ENCODE measurements at places on chromosomes 1 and 21. TPM values are rescaled to one million over a fixed set of nuclear protein-coding genes. Genes with fewer than 3 reads are reported as not detected.

- no peak for DNase-seq
These were observed 1.5 kb downstream of the CSDE1 start for GRCh38 chr1:114756009-114756892.

DNA sequence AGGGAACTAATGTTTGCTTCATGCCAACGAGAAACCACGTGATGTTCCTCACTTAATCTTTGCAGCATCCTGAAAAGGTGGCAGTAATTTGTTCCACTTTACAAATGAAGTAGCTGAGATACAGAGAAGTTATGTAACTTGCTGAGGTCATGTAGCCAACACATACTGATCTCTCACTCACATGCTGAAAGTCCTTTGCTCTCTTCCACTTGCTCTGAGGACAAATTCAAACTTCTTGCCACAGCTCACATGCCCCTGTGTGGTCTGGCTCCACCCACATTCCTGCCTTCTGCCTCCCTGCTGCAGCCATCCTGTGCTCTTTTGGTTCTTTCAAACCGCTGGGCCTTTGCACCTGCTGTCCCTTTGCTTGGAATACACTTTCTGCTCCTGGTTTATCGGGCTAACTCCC lies 55.4 kb downstream of the TMCO4 start:
- DNase-seq: no peak

- DNase-seq: no peak
These were observed 16.3 kb downstream of the CHIT1 start for GRCh38 chr1:203213126-203213525.

DNA sequence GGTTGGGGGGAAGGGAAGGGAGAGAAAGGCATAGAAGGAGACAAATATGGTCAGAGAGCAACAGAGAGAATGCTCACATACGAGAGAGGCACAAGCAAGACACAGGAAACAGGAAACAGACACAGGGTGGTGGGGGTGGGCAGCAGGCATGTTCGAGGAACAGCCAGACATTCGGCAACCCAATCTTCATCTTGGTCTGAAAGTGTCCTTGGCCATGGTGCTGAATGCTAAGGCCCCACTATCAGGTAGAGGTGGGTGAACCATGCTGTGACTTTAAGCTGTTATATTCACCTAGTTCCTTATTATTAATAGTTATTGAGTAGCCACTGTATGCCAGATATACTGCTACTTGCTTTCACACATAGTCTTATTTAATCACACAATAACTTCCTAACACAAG lies 109.2 kb downstream of the DDX20 start:
- no peak for DNase-seq

DNA sequence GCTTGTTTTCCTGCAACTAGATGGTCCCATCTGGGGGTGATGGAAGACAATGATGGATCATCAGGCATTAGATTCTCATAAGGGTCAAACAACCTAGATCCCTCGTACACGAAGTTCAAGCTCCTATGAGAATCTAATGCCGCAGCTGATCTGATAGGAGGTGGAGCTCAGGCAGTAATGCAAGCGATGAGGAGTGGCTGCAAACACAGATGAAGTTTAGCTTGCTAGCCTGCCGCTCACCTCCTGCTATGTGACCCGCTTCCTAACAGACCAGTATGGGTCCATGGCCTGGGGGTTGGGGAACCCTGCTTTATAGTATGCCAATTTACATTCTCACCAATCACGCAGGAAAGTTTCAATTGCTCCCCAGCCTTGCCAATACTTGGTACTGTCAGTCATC lies 37.5 kb downstream of the TLR5 start:
- DNase-seq: no peak

DNA sequence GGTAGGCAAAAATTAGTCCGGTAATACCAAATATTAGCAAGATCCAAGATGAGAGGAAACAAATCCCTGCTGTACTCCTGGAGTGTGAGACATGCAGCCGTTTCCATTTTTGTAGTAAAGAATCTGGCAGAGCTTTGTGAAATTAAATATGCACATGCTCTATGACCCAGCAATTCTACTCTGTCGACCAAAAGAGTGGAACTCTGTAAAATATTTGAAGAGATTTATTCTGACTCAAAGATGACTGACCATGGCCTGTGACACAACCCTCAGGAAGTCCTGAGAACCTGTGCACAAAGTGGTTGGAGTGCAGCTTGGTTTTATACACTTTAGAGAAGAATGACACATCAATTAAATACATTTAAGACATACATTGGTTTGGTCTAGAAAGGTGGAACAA lies 16.2 kb downstream of the HAX1 start:
- DNase-seq: no peak

DNA sequence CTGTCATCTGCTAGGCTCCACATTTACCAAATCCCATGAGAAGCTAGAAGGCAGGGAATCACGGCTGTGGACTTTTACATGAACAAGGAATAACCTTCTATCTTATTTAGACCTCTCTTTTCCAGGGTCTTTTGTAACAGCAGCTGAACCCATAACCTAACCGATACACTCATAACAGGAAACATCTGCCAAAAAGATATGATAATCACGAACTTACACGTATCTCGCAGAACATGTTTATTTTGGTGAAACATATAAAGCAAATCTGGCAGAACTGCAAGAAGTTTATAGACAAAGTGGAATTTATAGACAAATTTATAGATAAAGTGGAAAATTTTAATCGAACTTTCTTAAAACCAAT lies 20.4 kb downstream of the TINAGL1 start:
- DNase-seq: no peak

DNA sequence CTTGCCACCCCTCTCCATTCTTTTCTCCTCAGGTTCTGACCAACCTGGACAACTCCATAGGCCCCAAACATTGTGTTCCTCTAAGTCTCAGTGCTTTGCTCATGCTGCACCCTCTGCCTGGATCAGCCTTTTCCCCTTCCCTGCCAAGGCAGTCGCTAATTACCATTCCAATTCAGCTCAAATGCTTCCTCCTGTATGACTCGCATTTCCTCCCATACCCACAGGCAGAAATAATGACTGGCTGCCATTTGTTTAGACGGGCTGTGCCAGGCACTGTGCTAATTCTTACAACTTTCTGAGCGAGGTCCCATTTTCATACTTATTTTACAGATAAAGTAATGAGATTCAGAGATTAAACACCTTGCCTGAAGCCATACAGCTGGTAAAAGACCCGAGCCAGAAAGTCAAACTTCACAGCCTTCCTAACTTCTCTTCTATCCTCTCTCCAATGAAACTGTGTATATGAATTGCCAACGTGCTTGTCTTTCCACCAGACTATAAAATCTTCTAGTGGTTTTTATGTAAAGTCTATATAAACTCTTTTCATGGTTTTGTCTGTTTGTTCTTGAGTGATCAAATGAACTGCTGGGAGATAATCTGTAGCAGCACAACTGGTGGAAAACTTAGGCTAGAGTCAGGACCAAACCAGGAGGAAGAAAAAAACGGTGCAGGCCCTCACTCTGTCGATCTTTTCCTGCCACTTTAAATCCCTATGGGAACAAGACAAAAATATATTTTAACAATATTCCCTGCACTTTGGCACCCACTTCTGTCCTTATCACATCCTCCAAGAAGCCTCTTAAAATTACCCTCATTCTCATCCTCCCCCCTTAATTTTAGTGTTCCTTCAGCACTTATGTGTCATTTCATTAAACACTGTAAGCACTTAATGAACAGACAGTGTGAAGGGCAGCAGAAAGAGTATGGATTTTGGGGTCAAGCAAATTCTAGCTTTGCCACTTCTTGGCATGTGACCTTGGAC lies 33.7 kb downstream of the RAB3B start:
- DNase-seq: no peak

DNA sequence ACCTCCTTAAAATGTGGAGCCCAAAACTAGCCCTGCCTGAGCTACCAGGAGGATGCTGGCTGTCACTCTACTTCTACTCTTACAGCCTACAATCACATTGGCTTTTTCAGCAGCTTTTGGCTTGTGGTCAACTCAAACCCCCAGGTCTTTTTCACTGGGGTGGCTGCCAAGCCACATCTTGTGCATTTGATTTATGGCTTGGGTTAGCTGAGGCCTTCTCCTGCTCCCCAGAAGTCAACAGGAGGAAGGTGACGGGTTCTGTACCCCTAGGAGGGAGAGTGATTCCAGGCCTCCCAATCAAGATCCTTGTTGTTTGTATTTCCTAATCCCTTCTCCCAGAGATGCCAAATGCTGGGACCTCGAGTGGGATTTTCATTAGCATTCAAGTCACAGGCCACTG lies 124.3 kb downstream of the LACTBL1 start:
- no peak for DNase-seq

DNA sequence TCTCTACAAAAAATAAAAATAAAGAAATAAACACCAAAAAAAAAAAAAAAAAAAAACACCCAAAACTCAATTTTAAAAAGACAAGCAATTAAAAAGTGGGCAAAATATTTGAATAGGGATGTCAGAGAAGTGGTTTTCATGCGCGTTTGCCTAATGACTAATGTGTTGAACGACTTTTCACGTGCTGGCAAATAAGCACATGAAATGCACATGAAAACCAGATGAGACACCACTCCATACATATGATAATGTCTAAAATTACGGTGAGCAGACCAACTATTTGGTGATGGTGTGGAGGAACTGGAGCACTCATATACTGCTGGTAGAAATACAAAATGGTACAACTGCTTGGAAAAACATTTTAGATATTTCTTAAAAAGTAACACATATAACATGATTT lies 39.4 kb upstream of the UHMK1 start:
- DNase-seq: no peak

DNA sequence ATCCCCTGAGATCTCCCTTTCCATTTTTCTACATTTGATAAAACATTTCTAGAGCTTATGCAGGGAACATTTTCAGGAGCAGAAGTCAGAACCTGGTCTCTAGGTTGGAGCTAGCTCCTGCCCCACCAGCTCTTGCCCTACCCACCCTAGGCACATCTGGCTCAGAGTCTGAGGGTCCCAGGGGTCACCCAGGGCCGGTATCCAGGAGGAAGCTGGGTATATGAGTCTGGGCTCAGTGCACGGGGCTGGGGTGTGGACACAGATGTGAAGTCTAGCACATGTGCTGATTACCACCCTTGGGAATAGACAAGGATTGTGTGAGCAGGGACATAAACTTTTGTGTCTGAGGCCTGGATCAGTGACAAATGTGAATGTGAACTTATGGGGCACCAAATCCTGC lies 95.4 kb downstream of the MATN1 start:
- DNase-seq: no peak

DNA sequence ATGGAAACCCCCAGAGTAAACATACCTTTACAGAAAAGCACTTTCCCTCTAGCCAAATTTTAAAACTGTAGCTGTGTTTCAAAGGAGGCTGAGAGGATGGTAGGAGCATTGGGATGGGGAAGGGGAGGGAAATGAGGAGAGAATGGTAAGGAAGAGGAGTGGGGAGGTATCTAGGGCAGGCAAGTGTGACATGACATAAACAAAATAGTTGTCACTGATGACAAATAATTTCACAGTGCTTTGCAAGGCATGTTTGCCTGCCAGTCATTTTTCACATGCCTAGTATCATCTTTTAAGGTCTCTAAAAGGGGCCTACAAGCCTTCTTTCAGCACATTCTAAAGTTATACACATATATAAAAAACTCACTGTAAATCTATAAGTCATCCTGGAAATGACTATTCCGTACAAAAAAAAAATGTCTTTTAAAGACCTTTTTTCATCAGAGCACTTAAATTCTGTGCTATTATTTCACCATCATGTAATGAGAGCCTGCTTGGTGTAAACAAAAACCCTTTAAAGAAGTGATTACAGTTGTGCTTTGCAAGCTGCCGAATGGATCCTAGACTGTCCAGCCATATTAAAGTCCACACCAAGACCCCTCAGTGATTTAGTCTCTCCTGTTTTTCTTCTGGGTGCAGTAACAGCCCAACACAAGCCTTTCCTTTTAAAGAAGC lies 38.4 kb downstream of the HLX start:
- no peak for DNase-seq

GRCh38 chr21:31731056-31731856 lies 662 bp downstream of the SCAF4 start:
- peak; percentile 7 for DNase-seq

GRCh38 chr1:16164213-16165072 lies 8.6 kb upstream of the EPHA2 start:
- DNase-seq: peak; percentile 70

DNA sequence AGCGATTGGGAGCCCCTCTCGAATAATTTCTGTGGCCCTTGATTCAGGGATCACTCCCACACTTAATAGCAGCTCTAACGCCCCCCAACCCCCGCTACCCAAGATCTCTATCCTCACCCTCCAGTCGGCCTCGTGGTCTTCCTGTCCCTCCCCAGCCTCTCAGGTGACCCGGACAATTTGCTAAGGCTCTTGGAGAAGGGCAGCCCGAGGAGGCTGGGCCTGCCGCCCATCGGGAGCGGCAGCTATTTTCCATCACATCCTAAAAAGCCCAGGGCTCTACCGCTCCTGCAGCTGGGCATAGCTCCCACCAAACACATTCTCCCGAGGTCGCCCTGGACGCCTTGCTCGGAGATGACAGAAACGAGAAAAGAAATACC lies 12.0 kb upstream of the PHLDA3 start:
- no peak for DNase-seq

DNA sequence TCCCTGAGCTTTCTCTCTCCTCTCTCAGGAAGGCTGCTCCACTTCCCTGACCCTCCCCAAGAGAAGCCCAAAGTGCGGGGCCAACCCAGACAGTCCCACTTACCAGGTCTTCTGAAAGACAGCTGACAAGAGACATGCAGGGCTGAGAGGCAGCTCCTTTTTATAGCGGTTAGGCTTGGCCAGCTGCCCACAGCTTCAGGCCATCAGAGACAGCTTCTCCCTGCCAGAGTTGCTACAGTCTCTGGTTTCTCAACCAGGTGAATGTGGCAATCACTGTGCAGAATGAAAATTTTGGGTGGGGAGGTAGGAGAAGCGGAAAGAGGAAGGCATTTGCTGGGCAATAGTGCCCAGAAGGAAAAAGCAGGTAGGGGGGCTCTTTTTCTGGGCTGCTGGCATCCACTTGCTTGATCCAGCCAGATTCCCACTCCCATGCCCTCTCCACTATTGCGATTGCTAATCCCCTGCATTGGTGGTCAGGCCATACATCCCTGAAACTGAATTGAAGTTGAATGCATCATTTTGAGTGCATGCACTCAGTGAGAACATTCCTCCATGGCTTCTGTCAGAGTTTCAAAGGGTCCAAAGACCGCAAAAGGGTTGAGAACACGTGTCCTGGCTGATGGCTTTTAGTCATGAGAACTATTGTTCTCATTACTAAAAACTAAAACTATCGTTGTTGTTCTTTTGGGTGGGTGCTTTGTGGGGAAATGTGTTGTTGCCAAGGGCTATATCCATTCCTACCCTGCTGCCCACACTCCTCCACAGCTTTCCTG lies at the start of gene S100A8:
Gene S100A8, minus strand, starts transcription at position 136 of the 773 bp plus-strand sequence. CDS start 538 bp downstream, outside the sequence.
- DNase-seq: no peak

GRCh38 chr1:156232201-156232894 lies 9.6 kb upstream of the BGLAP start:
- DNase-seq: no peak

GRCh38 chr1:89987159-89987819 lies 7.6 kb upstream of the ZNF326 start:
- DNase-seq: peak; percentile 64

LRRC8C gene
- 2.2 TPM for total RNA-seq

PTPRU gene
- 7.4 TPM for total RNA-seq

TSNAX gene
- 69.8 TPM for total RNA-seq

ADAMTS5 gene
- total RNA-seq: not detected

OR2T11 gene
- total RNA-seq: not detected

SPRR2A gene
- not detected for total RNA-seq

OR2AK2 gene
- not detected for total RNA-seq

HIVEP3 gene
- total RNA-seq: 0.20 TPM

SLC1A7 gene
- total RNA-seq: not detected

TNNI3K gene
- total RNA-seq: 0.17 TPM

CFHR2 gene
- not detected for total RNA-seq

GJA5 gene
- total RNA-seq: 37.3 TPM

ALX3 gene
- total RNA-seq: not detected

CYP4A22 gene
- total RNA-seq: not detected

AKNAD1 gene
- total RNA-seq: 1.5 TPM

GNAT2 gene
- not detected for total RNA-seq

SPRR2G gene
- total RNA-seq: not detected

GRIK3 gene
- not detected for total RNA-seq

Measured in NCI-H460 (cell line).